Renal cortical epithelial cell (primary cell): ENCODE measurements at places on chromosomes 5 and 9.

DNA sequence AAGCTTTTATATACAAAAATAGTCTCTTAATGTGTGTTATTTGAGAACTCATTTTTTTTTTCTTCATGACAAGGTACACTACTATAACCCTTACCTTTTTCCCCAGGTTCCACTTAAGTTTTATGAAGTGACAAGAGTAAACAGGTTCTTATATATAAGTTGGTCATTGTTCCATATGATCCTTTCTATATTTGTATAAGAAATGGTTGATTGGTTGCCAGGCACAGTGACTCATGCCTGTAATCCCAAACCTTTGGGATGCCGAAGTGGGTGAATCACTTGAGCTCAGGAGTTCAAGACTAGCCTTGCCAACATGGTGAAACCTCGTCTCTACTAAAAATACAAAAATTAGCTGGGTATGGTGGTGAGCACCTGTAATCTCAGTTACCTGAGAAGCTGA, 108.3 kb downstream of the PCSK1 start:
- peak; percentile 69 for DNase-seq

- DNase-seq: peak; percentile 74
These were observed 432.1 kb upstream of the RGMB start for GRCh38 chr5:98341038-98342032.

GRCh38 chr5:135106610-135107471, 72.8 kb upstream of the PITX1 start:
- DNase-seq: no peak

GRCh38 chr5:174935854-174936474, 211.6 kb downstream of the MSX2 start:
- DNase-seq: peak; percentile 3

- DNase-seq: peak; percentile 60
These were observed 191.7 kb upstream of the NR3C1 start for GRCh38 chr5:143594902-143595818.

DNA sequence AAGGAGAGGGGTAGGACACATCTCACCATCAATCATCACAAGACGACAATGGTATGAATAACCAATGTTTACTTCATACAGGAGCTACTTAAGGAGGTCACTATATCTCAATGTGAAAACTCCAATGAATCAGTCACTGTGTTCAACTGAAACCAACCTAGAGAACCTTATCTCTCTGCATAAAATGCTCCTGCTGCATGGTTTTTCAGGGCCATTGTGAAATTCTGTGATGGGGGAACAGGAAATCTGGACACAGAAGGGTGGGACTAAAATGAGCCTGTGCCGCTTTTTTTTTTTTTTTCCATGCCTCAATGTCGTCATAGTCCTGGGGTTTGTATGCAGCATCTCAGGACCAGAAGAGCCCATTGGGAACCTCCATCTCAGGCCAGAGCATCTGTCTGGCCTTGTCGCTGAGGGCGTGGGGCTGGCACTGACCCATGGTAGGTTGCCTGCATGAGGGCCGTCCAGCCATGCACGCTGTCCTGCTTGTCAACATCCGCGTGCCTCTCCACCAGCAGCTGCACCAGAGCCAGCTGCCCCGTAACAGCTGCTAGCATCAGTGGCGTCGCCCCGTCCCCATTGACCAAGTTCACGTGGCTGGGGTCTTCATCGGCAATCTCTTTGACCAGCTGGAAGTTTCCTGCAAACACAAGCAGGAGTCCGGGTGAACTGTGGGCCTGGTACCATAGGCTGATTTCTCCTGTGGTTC, 12.7 kb downstream of the ANKS6 start:
- DNase-seq: no peak

DNA sequence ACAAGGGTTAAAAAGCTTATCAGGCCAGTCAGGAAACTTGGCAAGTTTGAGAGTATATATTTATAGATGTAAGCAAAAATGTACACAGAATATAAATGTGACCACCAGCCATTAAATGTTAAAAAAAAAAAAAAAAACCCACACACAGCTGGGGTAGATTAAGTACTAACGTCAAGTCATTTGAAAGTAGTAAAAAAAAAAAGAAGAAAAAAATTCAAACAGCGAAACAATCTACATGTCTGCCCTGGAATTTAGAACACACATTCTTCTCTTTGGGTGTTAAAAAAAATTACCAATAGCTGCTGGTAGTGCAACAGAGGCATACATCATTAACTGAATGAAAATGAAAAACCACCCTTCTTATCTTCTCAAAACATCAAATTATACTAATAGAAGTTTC, 269.7 kb downstream of the MLLT3 start:
- no peak for DNase-seq

- no peak for DNase-seq
These were observed 32.3 kb downstream of the CNTRL start for GRCh38 chr9:121107029-121107428.

DNA sequence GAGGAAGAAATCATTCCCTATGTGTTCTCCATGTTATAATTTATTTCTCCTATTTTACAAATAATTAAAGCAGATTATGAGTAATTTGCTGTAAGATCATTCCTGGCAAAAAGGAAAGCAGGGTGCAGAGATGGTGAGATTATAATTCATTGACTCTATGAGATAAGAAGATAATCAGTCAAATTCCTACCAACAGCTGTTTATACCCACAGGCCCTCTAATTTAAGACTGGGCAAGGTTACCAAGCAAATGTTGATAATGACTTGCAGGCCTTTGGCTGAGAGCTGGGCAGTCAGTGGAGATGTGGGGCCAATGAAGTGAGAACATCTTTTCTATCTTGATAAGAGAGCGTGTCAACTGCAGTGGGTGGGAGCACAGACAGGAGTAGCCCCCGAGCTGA, 222.7 kb downstream of the ICE1 start:
- no peak for DNase-seq
